ENCODE measurements at places on chromosomes 2 and 18. TPM values are rescaled to one million over a fixed set of nuclear protein-coding genes. Genes with fewer than 3 reads are reported as not detected.

The FNDC4 gene
- total RNA-seq: 1.3 TPM

DNA sequence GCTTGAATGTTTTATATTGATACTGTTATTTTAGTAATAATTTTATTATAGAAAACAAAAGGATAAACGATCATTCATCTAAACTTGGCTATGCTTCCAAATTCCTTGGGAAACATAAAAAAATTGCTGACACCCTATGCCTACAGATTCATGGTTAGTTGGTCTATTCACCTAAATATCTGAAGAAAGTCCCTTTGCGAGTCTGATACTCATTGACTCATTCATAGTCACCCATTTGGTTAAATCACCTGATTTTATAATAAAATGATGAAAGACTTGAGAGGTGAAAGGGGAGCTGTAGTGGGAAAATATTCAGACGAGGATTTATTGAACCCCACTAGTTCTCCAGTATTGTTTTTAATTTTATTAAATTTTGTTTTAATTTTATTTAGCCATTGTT, 112.0 kb downstream of the PTPN4 start:
- no peak overlapping the region for H3K27ac ChIP-seq
- no peak for DNase-seq

The UGT1A4 gene
- 0.11 TPM for total RNA-seq

The ACMSD gene
- not detected for total RNA-seq

GRCh38 chr2:88372042-88372441, 80.5 kb downstream of the FOXI3 start:
- no peaks in the 10 kb centered on the region for H3K27me3 ChIP-seq
- no peak for DNase-seq
- no peak overlapping the region for H3K27ac ChIP-seq
- H3K36me3 ChIP-seq: no peaks in the 10 kb centered on the region
- H3K4me1 ChIP-seq: no peaks in the 10 kb centered on the region
- no peak overlapping the region for H3K4me3 ChIP-seq

The SLC40A1 gene
- total RNA-seq: 1.5 TPM

All from A673 (cell line).